ENCODE measurements at places on chromosomes 13 and 19.

- DNase-seq = no peak
Observed at GRCh38 chr13:86932776-86933334, 738.3 kb upstream of the SLITRK5 start.

GRCh38 chr19:19418555-19419260, 13.2 kb downstream of the GATAD2A start:
- DNase-seq = no peak

DNA sequence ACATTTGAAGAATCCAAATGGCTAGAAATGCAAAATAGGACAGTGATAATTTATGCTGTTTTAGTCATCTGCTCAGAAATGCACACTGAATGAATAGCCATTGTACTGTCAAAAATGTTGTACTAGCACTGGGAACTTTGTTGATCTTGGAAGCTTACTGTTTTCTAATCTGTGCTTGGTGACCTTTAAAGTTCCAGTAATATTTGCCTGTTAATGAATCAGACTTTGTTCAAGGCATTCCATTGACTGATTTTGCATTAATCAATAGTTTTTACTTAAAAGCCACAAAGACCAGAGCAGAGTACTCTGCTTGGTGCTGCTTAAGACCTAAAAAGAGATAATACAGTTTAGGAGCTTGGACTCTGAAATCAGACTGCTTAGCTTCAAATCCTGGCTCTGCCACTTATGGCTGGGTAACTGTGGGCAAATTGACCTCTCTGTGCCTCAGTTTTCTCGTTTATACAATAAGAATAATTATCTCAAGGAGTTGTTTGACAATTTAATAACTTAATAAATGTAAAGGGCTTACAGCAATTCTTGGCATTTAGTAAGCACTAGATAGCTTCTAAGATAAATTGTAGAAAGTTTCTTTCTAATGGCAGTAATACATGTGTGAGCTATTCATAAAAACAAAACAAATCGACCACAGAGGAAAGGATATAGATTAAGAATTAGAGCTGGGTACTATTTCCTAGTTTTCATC, 4.6 kb upstream of the SLAIN1 start:
- no peak for DNase-seq

DNA sequence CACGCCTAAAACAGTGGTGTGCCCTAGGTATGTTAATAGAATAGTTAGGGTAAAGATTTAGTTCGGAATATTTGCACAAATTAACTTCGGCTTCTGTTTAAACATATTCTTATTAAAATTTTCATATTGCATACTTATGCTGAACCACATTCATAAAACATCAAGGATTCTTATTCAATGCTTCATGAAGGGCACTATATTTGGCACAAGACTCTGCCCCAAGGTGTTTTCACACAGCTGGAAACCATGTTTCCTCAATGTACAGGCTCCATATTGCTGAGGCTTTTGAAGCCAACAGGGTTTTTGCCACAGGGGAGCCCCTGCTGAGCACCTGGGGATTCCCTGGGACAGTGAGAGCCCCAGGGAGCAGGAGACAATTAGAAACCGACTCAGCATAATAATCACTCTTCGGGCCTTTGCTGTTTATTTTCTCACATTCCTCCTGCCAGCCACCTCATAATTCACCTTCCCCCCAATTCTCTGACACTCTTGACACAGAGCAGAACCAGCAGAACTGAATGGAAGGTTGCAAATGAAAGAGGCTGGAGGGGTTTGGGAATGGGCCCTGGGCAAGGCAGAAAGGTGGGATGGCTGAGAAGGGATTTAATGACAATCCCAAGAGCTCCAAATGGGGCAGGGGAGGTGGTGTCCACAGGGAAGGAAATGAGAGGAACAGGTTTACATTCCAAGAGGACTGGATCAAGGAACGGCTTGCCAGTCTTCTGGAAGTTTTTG, 72.3 kb upstream of the POMP start:
- no peak for DNase-seq

GRCh38 chr19:23855676-23856075, 59.0 kb upstream of the ZNF726 start:
- no peak for DNase-seq

- DNase-seq = no peak
Observed at GRCh38 chr19:16045893-16046292, 30.4 kb upstream of the TPM4 start.

DNA sequence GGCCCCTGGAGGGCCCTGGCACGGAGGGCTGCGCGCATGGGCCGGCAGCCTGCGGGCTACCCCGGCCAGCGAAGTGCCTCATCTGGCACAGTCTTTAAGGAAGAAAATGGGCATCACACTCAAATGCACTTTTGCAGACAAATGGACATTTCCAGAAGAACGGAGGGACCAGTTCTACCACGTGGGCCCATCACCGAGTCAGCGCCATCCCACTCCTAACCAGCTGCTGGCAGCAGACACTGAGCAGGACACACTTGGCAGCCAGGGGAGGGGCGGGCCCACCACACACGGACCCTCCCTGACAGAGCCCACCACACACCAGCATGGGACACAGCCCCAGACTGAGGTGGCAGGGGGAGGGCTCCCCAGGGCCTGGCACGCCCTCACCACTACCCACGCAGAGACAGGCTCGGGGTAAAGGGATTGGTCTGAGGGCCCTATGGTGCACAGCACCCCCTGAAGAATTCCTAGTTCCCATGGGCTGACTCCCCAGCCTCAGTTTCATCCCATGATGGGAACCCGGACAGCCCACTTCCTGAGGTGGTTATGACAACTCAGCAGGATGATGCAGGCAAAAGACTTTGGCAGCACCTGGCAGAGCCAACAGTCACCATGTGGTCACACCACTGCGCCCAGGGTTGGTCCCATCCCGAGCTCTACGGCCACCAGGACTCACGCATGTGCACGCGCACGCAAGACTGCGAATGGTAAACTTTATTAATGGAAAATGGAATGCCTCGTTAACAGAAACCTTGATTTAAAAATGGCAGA, 18.7 kb upstream of the TINCR start:
- no peak for DNase-seq

GRCh38 chr13:65605396-65605795, 1624.7 kb downstream of the PCDH9 start:
- DNase-seq = no peak

- peak; percentile 61 for DNase-seq
Observed at GRCh38 chr13:112893570-112894422, 75.2 kb upstream of the MCF2L start.

- DNase-seq = no peak
Observed at GRCh38 chr19:55649268-55650125, 1.5 kb downstream of the CCDC106 start.

GRCh38 chr13:33276570-33276969, 9.0 kb downstream of the STARD13 start:
- no peak for DNase-seq

- DNase-seq = no peak
Observed at GRCh38 chr19:15758379-15758778, 20.6 kb downstream of the OR10H3 start.

DNA sequence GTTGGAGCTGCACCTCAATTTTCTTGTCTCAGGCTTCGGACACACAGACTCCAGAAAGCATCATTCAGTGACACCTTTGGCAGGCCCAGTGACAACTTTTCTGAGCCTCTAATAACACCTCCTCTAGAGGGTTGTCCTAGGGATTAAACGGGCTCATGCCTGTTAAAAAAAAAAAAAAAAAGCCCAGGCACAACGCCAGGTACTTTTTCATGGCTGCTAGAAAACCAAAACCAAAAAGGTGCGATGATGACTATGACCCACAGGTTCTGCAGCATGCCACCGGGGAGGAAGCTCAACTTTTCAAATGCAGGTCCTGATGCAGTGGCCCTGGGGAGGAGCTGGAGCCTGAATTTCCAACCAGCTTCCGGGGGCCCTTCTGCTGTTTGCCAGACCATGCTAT, 184.2 kb downstream of the ABCC4 start:
- no peak for DNase-seq

DNA sequence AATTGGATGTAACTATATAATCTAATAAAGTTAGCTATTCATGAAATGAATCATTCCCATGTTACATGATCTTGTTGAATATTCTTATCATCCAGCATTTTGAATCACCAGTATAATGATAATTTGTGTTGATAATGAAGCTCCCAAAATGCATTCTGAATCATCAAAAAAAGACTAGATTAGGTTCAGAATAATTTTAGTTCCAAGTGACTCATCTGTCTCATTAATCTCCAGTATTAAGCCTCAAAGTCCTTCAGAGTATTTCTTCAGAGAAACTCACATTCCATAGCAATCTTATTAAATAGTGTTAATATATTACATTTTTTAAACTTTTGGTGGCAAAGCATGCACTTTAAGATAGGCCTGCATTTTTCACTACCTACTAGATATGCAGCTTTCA, 207.5 kb downstream of the SLITRK5 start:
- no peak for DNase-seq

- no peak for DNase-seq
Observed at GRCh38 chr19:7756258-7756657, 6.8 kb upstream of the CLEC4M start.

DNA sequence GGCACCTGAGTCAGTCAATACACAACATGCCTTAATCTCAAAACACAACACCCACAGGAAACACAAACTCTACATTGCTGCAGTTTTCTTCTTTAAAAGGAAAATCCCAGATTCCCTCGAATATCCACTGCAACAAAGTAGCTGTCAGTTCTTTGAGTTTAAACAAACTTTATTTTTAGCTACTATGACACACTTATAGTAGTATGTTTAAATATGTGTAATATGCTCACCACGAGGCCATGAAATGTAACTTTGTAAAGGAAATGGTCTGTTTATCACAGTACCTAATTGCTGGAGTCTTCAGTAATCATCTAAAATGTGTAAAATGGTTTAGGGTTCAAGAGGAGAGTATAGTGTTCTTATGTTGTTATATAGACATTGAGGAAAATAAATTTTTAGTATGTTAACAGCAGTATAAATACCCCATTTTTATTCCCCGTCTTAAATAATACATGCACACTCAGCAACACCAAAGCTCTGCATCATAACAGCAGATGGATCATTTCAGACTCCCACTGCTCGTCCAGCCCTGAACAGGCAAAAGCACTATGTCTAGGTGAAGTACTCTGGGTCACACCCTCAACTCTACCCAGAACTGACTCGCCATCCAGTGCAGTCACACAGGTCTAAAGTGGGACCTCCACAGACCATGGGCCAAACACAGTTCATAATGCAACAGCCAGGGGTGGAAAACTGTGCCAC, 20.6 kb downstream of the TUBGCP3 start:
- DNase-seq = no peak

- no peak for DNase-seq
Observed at GRCh38 chr13:79778741-79779460, 297.9 kb downstream of the NDFIP2 start.

GRCh38 chr19:52936954-52937325, 13.7 kb upstream of the ZNF888 start:
- no peak for DNase-seq

- DNase-seq = no peak
Observed at GRCh38 chr19:48364598-48365348, 606 bp downstream of the SYNGR4 start.

DNA sequence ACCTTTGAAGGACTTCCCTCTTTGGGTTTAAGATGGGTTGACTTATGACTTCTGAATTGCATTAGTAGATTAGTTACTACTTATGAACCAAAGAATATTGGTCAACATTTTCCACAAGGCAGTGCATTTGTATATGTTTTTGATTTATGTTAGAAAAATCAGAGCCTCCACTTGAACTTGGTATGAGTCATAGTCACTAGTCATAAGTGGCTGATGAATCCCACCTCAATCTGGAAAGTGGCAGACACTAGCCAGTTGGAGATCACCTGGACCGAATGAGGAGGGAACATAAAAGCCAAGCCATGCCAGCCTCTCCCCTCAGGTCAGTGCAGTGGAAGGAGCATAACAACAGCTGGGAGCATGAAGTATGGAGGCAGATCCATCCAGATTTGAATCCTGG, 39.3 kb upstream of the SPART start:
- DNase-seq = no peak

DNA sequence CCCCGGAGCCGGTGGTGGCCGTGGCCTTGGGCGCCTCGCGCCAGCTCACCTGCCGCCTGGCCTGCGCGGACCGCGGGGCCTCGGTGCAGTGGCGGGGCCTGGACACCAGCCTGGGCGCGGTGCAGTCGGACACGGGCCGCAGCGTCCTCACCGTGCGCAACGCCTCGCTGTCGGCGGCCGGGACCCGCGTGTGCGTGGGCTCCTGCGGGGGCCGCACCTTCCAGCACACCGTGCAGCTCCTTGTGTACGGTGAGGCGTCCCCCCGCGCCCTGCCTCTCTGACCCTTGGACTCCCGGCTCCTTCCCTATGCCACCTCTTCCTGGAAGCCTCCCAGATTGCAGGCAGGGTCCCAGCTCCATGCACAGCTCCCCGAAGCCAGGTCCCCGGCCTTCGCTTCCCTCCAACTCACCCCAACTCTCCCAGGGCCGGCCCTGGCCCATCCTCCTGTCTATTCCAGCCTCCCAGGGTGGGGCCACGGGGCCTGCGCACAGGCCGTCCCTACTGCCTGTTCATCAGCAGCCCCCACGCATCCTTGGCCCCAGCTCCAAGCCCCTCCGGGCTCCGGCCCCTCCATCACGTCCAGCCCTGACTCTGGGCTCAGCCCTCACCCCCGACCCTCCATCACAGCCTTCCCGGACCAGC, 1.7 kb downstream of the MADCAM1 start:
- no peak for DNase-seq

DNA sequence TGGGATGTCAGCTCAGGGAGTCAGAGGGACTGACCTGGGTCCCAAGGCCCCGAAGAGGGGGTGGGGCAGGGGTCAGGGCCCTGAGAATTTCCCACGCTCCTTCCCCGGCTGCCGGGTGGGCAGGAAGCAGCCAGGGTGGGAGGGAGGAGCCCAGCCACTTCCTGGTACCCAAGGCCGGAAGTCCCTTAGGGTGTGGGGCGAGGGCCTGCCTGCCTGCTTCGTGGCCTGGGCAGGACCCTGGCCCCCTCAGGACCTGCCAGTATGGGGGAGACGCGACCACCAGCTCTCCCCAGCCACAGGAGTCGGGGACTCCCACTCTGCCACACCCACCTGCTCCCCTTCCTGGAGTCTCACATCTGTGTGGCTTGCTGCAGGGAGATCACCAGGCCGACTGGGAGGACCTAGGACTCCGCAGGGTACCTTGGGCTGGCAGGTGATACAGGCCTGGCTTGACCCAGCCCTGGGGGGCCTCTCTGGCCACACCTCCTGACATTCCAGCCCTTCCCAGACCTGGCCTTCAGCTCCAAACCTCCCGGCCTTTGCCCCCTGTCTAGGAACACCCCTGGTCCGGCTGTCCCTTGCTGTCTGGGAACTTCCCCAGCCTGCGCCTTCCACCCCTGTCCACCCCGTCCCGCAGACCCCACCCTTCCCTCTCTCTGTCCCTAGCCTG, 9.8 kb upstream of the CIRBP start:
- DNase-seq = peak; percentile 65
